Hematopoietic multipotent progenitor cell treated with erythropoietin and hydrocortisone succinate and interleukin-3 and kit ligand, for 15 days (in vitro differentiated cells): ENCODE measurements at places on chromosomes 11 and 22.

DNA sequence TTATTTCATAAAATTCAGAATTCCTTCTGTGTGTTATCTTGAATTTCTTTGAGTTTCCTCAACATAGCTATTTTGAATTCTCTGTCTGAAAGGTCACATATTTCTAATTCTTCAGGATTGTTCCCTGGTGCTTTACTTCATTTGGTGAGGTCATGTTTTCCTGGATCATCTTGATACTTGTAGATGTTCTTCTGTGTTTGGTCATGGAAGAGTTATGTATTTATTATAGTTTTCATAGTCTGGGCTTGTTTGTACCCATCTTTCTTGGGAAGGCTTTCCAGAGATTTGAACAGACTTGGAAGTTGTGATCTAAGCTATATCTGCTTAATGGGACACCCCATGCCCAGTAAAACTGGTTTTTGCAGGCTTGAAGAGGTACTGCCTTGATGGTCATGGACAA, 149.6 kb downstream of the METTL15 start:
- no peak for DNase-seq

GRCh38 chr22:33666961-33667619, 253.2 kb downstream of the LARGE1 start:
- no peak for DNase-seq

DNA sequence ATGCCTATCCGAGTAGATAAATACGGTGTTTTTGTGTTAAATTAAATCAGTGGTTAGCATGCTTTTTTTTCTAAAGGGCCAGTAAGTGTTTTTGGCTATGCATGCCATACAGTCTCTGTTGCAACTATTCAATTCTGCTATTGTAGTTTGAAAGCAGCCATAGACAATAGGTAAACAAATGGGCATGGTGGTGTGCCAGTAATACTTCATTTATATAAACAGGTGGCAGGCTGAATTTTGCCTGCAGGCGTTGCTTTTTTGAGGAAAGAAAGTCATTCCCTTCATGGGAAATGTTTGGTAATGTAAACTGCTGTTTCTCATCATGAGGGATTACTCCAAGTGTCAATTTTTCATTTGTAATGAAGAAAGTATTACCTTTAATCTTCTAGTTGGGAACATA, 106.5 kb downstream of the TMEM135 start:
- no peak for DNase-seq

- DNase-seq, result no peak
Measured at GRCh38 chr11:71339396-71339881, 87.1 kb upstream of the SHANK2 start.

DNA sequence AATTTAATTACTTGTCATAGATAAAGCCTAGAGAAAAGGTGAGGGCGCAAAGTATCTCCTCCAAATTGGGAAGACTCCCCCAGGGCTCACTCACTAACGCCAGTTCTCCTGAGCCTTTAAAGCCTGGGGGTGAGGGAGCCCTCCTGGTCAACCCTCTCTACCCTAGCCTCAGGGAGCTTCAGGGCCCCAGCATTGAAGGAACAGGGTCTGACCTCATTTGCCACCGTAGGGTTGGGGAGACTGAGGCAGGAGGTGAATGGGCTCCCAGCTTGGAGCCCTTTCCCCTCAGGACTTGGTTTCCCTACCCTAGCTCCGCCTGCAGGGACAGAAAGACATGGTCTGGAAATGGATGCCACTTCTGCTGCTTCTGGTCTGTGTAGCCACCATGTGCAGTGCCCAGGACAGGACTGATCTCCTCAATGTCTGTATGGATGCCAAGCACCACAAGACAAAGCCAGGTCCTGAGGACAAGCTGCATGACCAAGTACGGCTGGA, 1.7 kb downstream of the FOLR2 start:
- DNase-seq, result no peak

DNA sequence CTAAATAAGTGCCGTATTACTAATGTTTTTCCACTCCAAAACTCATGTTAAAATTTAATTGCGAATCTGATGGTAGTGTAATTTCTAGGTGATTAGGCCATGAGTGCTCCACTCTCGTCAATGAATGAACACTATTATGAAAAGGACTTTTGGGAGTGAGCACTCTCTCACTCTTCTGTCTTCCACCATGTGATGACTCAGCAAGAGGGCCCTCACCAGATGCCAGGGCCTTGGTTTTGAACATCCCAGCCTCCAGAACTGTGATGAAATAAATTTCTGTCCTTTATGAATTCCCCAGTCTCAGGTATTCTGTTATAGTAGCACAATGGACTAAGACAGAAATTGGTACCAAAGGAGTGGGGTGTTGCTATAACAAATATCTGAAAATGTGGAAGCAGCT, 8.1 kb downstream of the JRKL start:
- DNase-seq, result no peak

GRCh38 chr22:40498420-40499208, 128.2 kb downstream of the SGSM3 start:
- no peak for DNase-seq

DNA sequence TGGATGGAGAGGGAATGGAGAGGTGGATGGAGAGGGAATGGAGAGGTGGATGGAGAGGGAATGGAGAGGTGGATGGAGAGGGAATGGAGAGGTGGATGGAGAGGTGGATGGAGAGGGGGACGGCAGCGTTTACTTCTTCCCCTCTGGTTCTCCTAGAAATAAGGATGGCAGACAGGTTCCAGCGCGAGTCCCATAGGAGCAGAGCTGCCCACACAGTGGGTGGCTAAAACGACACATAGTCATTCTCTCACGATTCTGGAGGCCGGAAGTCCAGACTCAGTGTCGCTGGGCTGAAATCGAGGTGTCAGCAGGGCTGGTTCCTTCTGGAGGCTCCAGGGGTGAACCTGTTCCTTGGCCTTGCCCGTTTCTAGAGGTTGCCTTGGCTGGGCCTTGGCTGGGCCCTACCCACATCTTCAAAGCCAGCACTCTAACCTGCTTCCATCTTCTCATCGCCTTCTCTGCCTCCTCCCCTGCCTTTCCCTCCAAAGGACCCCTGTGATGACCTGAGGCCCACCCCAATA, 12.7 kb upstream of the CTSD start:
- no peak for DNase-seq

DNA sequence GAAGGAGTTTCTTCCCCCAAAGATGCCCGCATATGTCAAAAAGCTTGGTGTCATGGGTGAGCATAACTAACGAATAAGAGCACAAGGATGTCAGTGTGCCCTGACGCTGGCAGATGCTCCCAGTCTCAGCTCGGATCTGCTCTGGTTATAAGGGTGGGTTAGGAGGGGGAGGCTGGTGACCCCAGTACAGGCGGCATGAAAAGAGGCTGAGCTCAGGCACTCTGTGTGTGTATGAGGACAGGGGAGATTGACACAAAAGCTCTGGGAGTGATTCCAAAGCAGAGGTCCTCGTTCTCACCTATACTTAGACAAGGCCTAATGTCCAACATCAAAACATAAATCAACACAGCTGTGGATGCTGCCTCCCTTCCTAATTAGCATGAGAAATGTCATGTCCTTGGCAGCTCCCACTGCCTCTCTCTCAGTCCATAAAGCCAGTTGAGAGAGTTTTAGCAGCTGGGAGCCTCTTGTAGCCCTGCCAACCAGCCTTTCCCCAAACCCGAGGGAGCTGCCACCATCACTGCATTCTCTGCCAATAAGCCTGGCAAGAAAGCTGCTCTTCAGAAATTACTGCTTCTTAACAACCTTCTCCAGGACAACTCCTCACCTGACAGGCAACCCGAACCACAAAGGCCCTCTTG, 59.8 kb downstream of the SC5D start:
- DNase-seq, result no peak
